ENCODE measurements at places on chromosomes 7 and 10.

DNA sequence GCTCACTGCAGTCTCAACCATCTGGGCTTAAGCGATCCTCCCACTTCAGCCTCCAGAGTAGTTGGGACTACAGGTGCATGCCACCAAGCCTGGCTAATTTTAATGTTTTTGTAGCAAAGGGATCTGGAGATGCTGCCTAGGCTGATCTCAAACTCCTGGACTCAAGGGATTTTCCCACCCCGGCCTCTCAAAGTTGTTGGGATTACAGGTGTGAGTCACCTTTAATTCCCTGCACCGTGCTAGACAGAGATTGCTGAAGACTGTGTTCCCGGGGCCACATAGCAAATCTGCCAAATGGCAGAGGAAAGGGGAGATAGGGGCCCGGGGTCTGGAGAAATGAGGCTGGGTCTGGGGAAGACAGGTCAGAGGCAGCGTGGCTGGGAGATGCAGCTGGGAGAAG, 20.6 kb upstream of the PSMG3 start:
- no peak for DNase-seq

DNA sequence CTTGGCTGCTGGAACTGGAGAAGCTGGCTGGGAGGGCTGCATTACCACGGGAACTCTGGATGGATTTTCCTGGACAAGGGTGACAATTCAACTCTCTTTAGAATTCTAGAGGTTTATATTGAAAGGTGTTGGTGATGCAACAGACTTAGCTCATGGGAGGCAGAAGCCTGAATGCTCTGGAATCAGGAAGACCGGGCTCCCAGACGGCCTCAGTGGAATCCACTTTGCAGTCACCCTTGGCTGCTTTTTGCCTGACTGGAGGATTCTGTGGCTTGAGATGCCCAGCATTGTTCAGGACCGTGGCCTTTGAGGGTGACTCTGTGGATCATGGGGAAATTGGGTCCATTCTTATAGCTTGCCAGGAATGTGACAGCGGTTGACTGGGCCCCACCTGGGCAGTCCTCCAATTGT, 32.3 kb downstream of the PYROXD2 start:
- DNase-seq = no peak

GRCh38 chr10:58044072-58044471, 223.6 kb downstream of the IPMK start:
- no peak for DNase-seq

- no peak for DNase-seq
Measured at GRCh38 chr10:72328045-72328828, 26.5 kb downstream of the DNAJB12 start.

DNA sequence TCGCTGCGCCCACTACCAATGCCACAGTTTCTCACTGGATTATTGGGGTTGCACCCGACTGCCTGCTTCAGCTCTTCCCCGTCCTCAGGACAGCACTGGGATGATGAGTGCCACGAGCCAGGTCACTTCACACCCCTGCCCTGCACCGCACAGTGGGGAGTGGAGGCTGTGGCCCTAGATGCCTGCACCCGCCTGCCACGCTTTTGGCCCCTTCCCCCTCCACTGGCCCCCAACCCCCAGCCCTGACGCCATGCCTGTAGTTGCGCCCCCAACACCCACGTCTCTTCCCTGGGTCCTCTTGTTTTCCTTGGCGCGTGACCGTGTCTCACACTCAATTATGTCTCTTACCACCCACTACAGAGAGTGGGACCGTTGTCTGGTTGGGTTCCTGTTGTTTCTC, 134.3 kb downstream of the VIPR2 start:
- no peak for DNase-seq

DNA sequence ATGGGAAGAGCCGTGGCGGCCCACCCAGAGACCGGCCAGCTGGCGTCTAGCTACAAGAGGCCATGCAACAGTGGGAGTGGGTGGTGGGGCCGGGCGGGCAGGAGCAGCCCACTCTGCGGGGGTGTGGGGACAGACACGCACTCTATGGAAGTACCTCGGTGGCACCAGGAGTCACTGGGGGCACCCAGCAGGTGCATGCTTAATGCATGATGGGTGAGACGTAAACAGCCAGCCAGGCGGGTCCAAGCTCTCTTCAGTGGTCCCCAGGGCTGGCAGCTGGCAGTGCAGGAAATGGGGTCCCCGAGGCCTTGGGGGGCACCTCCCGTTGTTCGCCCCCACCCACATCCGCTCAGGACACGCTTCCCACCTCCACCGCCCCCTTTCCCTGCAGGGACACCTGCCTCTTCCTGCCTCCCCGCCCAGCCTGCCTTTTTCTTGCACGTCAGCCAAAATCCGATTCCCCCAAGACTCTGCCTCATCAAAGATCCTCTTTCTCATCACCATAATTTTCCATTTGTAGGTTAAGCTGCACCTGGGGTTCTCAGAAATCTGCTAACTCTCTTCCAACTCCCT, 22.6 kb upstream of the PSMG3 start:
- DNase-seq = no peak

- DNase-seq = no peak
Measured at GRCh38 chr10:35827783-35828182, 185.7 kb upstream of the FZD8 start.

DNA sequence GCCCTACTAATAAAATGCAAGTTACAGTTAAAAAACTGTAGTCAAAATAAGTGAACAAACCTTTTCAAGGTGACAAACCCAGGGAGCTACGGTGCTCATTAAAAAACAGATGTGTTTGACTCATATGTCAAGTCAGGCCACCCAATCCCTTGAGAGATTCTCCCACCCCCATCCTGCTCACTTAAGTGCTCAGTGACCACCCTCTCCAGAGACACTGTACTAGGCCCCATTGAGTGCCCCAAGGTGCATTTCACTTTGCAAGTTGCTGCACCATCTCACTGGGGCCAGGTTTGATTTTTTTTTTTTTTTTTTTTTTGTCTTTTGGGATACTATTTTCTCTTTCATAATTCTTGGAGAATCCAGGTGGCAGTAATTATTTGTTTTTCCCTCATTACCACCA, 1.9 kb downstream of the ERV3-1 start:
- no peak for DNase-seq

DNA sequence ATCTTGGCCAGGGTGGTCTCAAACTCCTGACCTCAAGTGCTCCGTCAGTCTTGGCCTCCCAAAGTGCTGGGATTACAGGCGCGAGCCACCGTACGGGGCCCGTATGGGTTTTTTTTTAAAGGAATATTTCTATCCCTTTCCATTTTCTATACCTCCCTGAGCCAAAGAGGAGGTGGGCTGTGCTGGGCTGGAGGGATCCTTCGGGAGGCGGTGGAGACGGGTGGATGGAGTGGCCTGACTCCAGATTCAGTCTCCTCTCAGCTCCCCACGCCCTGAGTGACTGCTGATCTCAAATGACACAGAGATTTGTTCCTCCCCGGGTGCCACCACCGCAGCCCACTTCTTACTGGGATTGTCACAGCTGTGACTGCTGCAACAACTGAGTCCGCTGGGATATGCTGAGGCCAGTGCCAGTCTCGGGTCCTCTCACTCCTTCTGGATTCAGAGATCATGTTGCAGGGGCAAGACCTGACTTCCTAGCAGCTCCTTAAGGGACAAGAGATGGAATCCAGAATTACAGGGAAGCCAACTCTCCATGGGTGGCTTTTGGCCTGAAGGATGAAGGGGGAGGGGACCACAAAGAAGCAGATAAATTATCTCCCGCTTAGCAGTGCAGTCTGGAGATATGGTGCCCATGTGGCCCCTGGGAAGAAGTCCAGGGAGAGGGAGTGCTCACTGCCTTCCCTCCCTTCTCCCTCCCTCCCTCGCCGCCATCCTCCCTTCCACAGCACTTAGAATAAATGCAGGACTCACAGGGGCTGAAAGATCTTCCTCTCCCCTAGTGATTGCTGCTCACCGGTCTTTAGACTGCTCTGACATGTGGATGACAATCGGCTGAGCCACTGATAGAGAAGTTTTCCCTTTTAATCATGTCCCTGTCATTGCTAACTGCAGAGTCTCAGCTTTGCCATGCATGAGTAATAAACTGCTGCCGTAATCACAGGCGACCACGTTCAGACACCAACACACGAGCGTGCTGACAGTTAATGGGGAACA, 14.3 kb downstream of the GALNT17 start:
- no peak for DNase-seq

- DNase-seq = no peak
Measured at GRCh38 chr7:87234949-87235348, 15.4 kb upstream of the TMEM243 start.

GRCh38 chr10:84765656-84766055, 437.3 kb downstream of the CCSER2 start:
- DNase-seq = no peak

- no peak for DNase-seq
Measured at GRCh38 chr10:51074238-51075028, at the start of gene PRKG1. TSS of gene PRKG1 (plus strand) at chr10:51074487.

GRCh38 chr10:116848032-116848943, 1.0 kb upstream of the ENO4 start:
- no peak for DNase-seq

GRCh38 chr7:87380905-87381304, 35.4 kb downstream of the CROT start:
- DNase-seq = no peak

DNA sequence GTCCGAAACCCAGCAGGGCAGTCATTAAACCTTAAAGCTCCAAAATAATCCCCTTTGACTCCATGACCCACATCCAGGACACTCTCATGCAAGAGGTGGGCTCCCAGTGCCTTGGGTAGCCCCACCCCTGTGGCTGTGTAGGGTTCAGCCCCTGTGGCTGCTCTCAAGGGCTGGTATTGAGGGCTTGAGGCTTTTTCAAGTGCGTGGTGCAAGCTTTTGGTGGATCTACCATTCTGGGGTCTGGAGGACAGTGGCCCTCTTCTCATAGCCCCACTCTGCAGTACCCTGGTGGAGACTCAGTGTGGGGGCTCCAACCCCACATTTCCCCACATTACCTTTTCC, 50.5 kb downstream of the RSBN1L start:
- DNase-seq = no peak

GRCh38 chr7:18803923-18804322, 308.4 kb downstream of the HDAC9 start:
- DNase-seq = no peak

DNA sequence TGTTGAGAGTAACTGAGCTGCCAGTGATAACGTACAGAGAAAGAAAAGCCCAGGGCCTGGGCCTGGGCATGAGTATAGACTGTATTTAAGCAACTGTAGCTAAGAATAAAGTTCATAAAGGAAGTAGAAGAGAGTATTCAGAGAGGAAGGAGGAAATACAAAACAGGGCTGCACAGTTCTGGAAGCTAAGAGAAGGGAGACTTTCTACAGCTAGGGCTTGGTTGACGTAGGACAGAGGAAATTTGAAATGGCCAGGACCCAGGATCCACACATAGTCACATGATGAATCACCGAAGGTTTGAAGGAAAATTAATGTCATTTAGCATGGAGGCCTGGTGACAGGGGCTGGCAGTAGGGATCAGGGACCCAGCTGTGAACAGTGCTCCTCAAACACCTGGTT, 66.7 kb downstream of the ARL4A start:
- DNase-seq = no peak

- no peak for DNase-seq
Measured at GRCh38 chr7:43557831-43558495, 24.9 kb upstream of the STK17A start.

- no peak for DNase-seq
Measured at GRCh38 chr7:28767356-28767755, 190.8 kb downstream of the TRIL start.

GRCh38 chr7:131027287-131027773, 293.3 kb upstream of the KLF14 start:
- DNase-seq = no peak

GRCh38 chr7:43593010-43593409, 10.1 kb downstream of the STK17A start:
- DNase-seq = no peak

DNA sequence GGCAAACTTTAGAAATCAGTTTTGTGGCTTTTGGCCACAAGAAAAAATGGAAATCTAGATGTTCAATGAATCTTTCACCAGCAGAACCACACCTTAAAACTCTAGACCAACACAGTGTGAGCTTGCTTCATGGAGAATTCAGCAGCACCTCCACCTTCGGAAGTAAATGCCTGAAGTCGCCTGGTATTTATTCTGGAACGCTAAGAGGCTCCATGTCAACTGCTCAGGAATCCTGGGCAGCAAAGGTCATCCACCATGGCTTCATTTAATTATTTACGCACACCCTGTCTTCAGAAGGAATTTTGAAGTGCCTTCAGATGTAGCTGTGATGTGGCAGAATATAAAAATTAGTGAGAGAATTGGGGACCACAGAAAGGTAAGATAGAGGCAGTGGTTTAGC, 167.7 kb downstream of the GFRA1 start:
- no peak for DNase-seq

- no peak for DNase-seq
Measured at GRCh38 chr10:1461016-1461415, 276.3 kb downstream of the ADARB2 start.

- DNase-seq = no peak
Measured at GRCh38 chr7:22651036-22651435, 76.0 kb upstream of the IL6 start.

DNA sequence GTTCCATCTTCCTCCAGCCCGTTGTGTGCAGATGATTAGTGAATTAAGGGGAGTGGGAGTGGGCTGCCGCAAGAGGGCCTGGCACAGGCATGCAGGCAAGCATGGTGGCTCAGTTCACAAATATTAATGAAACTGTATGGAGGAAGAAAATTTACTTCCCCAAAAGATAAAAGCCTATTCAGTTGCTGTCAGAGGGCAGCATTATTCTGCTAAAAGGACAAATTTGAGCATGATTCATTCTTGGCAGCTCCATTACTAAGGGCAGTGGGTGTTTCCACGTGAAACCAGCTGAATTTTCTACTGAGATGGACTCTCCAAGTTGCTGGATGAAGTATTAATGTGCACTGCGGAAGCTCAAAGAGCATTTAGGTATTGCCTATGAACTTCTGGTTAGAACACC, 90.9 kb upstream of the WDR11 start:
- DNase-seq = no peak

DNA sequence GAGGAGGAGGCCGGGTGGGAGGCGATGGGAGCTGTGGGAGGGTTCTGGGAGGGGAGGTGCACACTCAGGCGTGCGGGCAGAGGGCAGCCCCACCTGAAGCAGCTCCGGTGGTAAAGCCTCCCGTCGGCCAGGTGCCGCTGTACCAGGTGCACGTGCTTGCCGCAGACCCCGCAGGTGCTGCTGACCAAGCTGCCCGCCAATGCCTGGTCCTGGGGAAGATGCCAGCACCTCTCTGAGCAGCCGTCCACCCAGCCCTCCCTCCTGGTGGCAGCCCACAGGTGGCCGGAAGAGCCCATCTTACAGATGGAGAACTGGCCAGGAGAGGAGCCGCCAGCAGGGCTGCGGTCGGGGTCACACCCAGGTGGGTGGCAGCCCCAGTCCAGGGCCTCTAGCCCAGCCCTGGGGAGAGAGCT, 12.6 kb downstream of the MICALL2 start:
- DNase-seq = no peak
